ENCODE measurements at places on chromosomes 1 and 21.

DNA sequence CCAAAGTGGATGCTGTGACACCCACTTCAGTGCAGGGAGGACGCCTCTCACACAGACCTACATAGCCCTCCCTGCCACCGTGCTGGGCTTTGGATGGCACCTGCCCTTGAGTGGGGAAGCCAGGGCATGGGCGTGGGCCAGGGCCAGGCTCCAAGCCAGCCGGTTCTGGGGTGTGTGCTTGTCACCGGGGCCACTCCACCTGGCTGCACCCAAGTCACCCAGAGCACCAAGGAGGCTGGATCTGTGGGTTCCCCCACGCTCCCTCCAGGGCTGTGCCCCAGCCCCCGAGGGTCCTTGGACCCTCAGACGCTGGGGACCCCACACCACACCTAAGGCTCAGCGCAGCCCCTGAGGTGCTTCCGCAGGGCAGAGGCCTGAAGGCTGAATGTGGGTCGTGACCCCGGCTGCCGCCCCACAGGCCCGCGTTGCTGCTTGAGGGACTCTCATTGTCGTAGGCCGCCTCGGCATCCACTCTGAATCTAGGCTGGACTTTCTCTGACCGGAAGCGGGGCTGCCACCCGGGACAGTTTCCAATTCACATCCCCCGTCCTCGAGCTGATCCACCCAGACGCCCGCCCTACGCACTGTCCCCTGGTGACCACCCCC lies 1.5 kb downstream of the MXRA8 start:
- DNase-seq = no peak

DNA sequence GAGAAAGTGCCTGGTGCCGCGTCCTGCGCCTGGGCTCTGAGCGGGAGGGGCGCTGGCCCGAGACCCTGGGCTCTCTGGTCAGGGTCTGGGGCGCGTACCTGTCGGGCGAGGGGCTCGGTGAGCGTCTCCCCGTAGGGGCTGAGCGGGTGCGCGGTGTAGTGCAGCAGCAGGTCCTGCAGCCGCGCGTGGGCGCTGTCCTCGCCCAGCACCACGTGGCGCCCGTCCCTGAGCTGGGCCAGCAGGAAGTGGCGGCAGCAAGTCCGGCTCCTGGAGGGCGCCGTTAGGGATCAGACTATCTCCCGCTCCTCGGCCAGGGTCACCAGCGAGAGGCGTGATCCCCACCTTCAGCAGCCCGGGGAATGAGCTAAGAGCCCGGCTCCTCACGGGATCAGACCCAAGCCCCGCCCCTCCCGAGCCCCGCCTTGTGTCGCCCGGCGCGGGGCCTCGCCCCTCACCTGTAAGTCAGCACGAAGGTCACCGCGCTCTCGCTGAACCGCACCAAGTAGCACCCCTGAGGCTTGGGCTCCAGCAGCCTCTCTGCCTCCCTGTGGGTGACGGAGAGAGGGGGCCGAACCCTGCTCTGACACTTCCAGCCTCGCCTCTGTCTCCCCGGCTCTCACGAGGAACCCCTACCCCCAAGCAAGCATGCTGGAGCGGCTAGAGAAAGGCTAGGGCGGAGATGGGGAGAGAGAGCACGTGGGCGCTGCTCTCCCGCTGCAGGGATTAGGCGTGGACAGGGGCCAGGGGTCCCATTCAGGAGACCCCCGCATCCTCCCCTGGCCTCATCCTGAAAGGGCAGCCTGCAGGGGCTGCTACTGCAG lies 2.7 kb downstream of the SH2D2A start:
- no peak for DNase-seq

DNA sequence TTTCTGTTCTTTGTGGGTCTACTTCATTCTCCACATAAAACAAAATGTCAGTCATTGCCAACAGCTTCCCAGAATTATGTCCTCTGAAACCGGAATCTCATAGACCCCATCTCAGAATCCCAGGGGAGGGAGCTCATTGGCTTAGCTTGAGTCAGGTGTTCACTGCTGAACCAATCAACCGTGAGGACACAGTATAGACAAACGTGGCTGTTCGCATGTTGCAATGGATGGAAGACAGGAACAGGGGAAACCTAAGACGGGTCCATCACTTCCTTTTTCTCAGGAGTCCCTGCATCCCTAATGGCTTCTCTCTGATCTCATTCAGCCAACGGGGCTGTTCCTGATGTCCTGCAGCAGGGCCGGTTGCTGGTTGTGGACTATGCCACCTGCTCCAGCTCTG lies 9.1 kb downstream of the CELA2A start:
- DNase-seq = no peak

- no peak for DNase-seq
These were observed 13.1 kb downstream of the VPS26C start for GRCh38 chr21:37253991-37254390.

DNA sequence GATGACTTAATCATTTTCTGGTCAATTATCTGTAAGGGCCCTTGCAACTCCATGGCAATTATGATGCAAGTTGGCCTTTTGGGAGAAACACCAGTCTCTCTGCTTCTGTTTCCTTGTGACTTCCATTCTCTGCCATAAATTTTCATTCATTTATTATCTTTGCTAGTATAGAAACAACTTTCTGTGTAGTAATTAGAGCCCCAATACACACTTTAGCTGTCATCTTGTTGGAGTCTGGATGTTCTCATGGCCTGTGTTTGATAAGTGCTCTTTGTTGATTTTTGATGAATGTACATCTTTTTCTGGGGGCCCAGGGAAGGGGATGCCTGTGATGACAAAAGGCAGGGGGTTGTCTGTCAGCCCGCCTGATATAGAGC lies 22.4 kb downstream of the PROX1 start:
- DNase-seq = no peak

DNA sequence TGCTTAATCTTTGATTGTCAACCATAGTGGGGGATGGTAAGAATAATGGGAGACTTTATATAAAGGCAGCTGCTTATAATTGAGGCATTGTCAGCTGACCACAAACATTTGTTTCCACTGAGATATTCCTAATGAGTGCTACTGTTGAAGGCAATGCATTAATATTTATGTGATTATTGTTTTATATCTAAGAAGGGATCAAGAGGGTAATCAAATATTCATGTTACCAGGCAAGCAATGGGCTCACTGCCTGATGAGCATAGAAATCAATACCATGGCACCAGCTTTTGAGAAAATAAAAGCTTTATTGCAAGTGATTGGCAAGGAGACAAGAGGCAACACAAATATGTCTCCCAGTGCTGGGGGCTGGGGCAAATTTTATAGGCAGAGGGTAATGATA lies 706.7 kb upstream of the ADAMTS5 start:
- no peak for DNase-seq

GRCh38 chr1:161420763-161421455 lies 53.2 kb upstream of the CFAP126 start:
- DNase-seq = no peak

DNA sequence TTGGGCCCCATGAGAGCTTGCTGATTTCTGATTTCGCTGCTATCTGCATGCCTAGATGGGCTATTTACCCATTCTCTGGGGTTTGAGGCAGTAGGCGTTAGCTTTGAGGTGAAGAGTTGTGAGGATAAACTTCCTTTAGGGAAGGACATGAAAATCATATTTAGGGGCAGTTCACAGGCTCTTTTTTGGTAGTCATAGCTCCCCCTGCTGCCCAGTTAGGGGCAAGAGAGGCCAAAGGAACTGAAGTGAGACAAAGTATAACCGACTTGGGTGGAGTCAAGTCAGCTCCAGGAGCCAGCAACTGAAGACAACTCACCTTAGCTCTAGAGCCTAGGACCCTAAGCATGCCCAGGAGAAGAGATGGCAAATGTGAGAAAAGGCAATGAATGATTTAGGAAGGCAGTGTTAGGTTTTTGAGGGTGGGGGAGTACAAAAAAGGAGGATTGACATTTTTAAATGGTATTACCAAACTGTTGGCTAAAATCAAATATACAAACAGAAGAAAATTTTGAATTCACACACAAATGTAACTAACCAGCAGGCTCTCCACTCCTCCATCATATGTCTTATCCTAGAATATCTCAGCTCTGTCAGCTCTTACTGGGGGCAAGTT lies 625.2 kb downstream of the LMO4 start:
- peak; percentile 10 for DNase-seq

- no peak for DNase-seq
These were observed 47.2 kb downstream of the HSD3B1 start for GRCh38 chr1:119554183-119554582.

DNA sequence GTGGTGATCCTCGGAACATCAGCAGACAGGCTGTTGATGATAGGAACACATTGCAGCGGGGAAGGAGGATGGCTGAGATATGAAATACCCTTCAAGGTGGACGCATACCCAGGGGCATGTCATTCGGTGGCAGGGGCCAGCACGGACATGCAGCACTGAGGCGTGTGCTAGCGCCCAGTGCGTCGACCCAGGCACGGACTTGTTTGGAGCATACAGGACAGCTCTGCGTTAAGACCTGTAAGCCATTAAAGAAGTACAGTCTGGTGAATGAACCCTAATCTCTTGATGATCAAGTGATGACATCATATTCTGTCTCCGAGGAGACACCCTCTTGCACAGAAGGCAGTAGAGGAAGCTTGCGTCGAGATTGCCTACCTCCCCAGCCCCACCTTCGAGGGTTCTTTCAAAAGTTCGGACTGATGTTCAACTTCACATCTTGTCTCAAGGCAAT lies 63.6 kb upstream of the KIF26B start:
- no peak for DNase-seq

DNA sequence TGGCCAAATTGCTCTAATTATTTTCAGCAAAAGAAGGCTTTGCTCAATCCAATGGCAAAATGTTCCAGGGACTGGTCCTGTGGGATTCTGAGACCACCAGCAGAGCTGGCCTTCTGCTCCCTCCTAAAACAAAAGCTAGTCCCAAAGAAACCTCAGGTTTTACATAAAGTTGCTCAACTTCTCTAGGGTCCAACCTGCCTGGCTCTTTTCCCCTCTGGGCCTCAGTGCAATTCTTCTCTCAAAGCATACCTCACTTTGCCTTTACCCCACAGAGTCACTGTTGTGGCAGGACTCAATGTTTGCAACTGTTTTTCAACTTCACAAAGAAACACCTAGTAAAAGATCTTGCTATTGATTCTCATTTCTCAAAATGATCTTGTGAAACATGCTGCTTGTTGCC lies 39.8 kb downstream of the TBX15 start:
- DNase-seq = no peak

DNA sequence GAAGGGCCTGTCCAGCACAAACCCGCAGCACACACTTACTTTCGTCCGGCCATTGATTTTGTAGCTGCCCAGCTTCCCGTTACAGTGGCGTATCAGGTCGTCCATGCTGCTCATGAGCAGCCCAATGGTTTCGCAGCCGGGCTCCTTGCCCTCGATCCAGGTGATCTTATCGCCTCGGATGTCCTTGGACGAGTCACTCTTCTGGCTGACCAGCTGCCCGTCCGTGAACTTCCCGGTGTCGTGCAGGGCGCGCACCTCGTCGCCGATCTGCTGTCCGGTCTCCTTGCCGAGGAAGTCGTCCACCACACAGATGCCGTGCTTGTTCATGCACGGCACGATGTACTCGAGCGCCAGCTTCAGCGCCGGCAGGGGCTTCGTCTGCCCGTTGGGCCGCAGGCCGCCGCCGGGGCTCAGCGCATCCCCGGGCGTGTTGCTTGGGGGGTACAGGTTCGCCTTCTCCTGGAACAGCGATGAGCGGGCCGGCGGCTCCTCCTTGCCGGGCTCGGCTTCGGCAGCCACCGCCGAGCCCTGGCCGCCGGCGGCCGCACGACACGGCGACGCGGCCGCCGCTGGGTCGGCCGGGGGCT lies 1.0 kb downstream of the EGLN1 start:
- DNase-seq = no peak

GRCh38 chr1:211628417-211628816 lies 47.0 kb downstream of the NEK2 start:
- DNase-seq = no peak

DNA sequence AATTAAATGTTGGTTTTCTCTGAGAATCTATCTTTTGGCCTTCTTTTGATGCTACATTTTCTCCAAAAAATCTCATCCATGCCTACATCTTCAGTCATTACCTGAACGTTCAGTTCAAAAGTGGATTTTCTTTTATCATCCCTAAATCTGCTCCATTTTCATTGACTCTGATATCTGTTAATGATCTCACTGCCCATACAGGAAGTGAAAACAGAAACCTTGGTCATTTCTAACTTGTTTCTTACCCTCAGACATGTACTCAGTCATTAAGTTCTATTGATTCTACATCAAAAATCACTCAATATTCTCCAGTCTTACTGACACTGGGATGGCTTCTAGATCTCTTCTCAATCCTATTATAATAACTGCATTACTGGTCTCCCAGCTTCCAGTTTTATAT lies 22.7 kb downstream of the PRKACB start:
- no peak for DNase-seq

GRCh38 chr1:92465256-92465647 lies 21.5 kb downstream of the GFI1 start:
- DNase-seq = no peak

- DNase-seq = no peak
These were observed 7.9 kb downstream of the SLAMF7 start for GRCh38 chr1:160746836-160747500.

GRCh38 chr21:44558695-44559094 lies at the start of gene KRTAP10-3:
KRTAP10-3 (minus strand) TSS chr21:44558795; CDS start chr21:44558715, 80 bp downstream.
- no peak for DNase-seq

DNA sequence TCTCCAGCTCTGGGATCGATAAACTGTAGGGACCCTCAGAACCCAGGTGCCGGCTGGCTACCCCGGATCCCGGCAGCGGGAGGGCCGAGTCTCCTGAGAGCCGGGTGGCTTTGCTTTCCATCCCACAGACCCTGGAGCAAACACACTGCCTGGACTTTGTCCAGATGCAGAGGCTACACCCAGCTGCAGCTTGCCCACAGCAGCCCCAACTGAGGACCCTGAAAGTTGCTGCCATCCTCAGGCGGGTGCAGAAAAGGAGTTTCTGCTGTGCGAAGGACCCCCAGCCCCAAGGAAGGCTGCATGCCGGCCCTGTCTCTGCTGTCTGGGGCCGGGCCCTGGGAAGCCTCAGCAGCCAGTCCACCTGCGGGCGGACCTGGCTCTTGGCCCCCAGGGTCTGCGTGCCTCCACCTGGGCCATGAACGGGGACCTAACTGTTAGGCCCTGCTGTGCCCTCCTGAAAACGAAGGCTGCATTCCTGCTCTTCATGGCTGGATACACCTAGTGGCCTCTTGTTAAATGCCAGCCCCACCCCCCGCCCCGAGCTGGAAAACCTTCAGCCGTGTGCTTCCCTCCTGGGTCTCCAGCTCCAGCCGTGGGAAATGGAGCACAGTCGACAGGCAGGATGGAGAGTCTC lies 97.5 kb upstream of the ARHGEF16 start:
- no peak for DNase-seq

- no peak for DNase-seq
These were observed 2.7 kb downstream of the ZBTB21 start for GRCh38 chr21:42007356-42007940.

All from H54 (cell line).